ENCODE measurements at places on chromosomes 6 and 20.

DNA sequence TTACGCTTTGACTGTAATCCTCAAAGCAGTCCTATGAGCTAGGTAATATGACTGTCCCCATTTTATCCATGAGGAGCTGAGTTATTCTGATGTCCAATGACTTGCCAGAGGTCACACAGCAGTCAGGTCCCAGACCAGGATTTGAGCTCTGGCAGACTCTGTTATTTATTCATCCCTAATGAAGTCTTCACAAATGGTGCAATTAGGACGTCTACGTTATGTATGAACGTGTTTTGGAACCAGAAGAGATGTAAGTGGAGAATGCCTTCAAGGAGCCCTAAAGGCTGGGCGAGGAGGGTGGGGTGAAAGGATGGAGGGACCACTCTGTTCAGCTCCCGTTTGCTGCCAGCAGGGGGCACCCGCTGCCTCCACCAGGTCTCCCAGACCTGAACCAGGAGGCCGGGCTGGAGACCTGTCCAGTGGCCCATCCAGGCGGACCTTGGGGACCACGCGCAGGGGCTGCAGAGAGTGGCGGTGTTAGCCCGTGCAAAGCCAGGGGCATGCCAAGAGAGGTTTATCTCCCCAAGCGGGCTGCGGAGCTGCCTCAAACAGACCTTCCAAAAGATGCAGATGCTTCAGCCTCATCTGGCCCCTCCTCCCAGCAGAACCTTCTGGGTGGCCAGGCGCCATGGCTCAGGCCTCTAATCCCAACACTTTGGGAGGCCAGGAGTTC lies 15.2 kb upstream of the ZNF335 start:
- peak; percentile 78 for DNase-seq

DNA sequence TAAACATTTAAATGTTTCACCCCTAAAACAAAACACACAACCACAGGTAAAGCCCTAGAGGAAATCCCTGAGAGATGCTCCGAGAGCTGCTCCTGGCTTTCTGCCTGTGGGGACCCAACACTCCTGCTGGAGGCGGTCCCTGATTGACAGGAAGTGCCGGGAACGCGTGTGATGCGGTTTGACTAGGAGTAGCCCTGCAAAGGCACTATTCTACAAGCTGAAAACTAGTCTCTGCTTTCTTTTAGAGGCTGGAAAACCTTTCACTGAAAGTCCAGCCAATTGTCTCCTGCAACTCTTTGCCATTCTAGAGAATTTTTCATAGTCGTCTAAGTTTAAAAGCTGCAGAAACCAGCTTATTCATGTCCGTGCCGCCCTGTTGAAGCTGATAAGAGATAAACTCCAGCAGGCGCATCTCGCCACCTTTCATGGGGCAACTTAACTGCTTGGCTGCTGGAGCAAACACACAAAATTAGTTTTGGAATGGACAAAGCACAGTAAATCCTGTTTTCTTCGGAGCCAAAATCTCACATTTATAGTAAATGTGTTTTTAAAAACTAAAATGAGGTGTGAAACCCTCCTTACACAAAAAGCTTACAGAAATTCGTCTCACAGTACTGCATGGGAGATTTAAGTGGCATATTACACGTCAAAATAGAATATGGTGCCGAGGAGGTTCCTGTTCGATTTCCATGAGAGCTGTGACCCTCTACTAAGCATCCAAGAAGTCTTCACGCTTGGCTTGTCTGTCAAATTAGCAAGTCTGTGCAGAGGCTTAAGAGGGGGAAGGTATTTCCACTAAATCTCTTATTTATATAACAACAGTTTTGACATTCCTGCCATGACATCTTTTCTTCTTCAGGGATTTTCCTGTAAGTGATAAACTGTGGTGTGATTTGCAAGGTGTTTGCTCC lies 46.9 kb downstream of the DACT2 start:
- no peak for DNase-seq

DNA sequence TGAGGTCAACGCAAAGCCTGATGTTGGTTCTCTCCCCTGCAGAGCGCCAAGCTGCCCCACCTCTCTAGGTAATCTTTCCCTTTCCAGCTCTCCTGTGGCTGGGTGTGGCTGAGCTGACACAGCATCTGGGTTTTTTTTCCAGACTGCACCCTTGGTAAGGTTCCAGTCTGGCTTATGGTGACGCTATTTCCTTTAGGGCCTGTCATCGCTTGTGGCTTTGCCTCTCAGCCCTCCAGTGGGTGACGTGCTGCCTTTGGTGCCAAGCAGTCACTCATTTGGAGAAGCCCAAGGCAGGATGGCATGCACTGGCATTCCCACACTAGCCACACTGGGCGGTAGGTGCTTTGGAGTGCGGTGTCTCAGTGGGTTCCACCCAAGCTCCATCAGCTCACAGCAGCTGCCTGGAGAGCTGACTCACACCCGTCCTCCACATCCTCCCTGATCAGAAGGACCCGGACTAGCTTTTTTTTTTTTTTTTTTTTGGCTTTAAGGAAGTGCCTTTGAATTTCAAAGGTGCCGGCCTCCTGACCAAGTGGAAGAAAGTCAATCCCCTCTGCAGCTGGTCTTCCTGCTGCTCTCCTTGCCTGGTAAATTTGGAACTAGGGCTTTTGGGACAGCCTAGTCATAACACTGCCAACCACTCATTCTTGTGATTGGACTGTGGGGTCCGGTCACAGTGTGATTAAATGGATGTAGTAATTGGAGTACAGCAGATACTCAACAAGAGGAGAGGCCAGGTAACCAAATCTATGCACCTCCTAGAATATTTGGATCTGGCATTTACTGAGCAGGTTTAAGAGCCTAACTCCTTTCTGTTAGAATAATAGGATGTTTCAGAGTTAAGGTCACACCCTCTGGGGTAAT lies 153.6 kb downstream of the CD83 start:
- DNase-seq = no peak

GRCh38 chr6:28985462-28986164 lies 19.5 kb downstream of the ZNF311 start:
- DNase-seq = peak; percentile 65

GRCh38 chr6:17281497-17282481 lies 628 bp downstream of the RBM24 start:
- peak; percentile 21 for DNase-seq

GRCh38 chr6:80544555-80544954 lies 438.1 kb downstream of the BCKDHB start:
- no peak for DNase-seq

DNA sequence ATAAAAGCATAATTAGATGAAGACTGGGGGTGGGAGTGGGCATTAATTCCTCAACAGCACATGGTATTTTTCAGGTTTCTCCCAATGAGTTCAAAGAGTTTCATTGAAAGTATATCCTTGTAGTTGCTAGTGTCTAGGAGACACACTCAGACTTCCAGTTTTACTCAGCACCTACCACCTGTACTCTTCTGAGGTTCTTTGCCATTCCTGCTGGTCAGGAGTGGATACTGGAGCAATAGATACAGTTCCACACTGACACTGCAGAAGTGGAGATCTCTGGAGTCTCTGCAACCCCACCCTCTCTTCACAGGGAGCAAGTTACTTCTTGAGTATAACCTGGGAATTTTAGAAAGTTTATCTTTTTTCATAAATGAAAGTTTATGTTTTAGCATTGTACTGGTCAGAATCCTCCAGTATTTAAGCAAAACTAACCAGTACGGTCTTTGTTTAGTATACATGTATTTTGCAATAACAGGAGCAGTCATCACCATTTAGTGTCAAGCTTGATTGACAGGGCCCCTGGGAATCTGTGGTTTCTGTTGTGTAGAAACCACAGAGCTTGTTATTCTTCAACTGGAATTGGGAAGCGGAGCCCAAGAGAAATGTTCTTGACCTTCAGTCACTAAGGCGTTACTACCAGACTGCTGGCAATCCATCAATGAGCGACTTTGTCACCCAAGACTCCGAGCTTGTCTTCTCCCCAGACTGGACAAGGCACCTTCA lies 148.1 kb downstream of the ZDHHC14 start:
- no peak for DNase-seq

DNA sequence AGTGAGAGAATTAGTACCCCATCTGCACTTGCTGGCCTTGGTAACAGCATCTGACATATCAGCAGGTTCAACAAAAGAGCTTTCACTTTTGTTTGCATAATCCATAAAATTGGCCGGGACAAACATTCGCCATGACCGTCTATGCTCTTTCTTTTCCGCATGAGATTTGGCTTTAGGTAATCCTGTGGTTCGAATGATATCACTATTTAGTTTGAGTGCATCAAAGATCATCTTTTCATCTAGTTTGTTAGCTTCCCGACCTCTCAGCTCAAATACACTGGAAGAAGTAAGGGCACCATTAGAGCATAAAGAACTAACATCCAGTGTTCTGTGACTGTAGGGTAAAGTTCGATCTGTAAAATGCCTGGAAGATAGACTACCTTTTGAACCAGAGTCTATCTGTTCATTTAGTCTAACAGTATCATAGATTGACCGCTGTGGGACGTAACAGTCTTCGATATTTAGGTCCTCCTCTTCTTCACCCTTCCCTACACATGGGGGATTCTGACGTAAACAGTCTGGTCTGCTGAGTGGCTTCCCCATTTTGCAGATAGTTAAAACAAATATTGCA lies 101.6 kb downstream of the DST start:
- DNase-seq = no peak

DNA sequence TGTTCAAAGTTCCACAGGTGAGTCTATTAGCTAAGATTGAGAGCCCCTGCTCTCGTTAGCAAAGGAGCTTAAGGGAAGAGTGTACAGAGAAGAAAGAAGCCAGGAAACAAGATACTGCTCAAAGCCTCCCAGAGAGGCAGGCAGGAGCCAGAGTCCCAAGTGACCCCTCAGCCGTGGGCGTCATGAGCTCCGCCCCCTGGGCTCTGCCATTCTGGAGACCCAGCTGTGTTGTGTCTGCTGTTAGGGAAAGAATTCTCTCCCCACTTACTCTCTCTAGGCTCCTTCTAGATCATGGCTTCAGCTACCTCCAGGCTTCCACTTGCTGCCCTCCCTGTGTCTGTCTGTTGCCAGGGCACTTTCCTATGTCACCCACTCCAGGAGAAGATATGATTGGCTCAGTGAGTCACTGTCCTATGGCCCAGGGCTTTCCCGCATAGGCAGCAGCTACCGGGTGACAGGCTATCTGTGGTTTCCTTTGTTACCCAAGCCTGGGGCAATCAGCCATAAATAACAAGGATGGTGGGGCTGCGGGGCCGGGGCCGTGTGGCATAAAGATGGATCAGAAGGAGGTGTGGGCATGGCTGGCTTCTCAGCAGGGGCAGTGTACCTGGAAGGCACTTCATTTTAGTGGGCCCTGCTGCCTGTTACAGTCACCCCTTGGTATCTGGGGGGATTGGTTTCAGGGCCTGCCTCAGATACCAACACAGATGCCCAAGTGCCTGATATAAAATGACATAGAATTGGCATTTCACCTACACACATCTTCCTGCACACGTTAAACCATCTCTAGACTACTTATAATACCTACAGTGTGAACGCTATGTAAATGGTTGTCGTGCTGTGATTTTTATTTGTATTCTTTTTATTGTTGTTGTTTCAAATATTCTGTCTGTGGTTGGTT lies 118.9 kb downstream of the ARMC2 start:
- peak; percentile 26 for DNase-seq

GRCh38 chr6:11403035-11403601 lies 134.4 kb upstream of the TMEM170B start:
- DNase-seq = no peak

DNA sequence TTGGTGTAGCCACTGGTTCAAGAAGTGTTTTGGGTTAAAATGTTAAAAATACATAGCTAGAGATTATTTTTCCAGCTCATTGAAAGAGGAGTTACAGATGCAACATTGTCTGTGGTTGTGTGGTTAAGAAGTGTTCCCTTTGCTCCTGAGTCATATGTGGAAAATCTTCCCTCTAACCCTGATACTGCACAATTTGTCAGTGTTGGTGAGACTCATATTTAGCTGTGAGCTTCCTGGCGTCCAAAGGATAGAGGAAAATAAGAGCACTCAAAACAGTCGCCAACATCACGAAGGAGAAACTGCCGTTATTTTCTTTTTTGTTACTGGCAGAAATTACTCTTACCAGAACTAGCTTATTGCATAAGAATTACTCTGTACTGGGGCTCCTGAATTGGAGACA lies 250.4 kb downstream of the CDH4 start:
- DNase-seq = no peak

DNA sequence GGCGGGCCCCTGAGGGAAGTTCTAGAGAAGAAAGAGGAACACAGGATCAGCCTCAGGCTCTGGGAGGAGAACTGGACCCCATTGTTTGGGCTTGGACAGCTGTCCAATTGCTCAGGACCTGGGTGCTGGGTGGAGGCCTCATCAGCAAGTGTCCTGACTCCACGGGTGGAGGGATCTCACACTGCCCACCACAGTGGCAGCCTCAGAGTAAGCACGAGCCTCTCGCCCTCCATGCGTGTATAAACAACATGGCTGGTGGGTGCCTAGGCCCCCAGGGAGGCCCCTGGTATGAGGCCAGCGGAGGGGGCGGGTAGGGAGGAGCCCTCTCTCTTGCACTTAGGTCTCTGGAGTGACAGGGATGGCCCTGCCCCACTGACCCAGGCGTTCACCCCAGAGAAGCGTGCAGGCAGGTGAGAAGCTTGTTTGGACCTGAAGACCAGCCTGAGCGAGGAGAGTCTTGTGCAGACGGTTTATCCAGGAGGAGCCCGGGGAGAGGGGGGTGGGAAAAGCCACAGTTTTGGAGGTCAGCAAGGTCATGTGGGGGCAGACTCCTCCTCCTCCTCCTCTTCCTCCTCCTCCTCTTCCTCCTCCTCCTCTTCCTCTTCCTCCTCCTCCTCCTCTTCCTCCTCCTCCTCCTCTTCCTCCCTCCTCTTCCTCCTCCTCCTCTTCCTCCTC lies 41.9 kb upstream of the BHLHE23 start:
- DNase-seq = no peak

- DNase-seq = no peak
Observed at GRCh38 chr6:40713002-40713719, 126.0 kb upstream of the LRFN2 start.

GRCh38 chr6:71481011-71481410 lies 192.4 kb downstream of the OGFRL1 start:
- no peak for DNase-seq

GRCh38 chr6:130485870-130486269 lies 120.1 kb downstream of the TMEM200A start:
- DNase-seq = no peak

GRCh38 chr6:85580878-85581267 lies 12.8 kb downstream of the SNX14 start:
- no peak for DNase-seq

- no peak for DNase-seq
Observed at GRCh38 chr20:44610313-44610962, 28.1 kb downstream of the PKIG start.

DNA sequence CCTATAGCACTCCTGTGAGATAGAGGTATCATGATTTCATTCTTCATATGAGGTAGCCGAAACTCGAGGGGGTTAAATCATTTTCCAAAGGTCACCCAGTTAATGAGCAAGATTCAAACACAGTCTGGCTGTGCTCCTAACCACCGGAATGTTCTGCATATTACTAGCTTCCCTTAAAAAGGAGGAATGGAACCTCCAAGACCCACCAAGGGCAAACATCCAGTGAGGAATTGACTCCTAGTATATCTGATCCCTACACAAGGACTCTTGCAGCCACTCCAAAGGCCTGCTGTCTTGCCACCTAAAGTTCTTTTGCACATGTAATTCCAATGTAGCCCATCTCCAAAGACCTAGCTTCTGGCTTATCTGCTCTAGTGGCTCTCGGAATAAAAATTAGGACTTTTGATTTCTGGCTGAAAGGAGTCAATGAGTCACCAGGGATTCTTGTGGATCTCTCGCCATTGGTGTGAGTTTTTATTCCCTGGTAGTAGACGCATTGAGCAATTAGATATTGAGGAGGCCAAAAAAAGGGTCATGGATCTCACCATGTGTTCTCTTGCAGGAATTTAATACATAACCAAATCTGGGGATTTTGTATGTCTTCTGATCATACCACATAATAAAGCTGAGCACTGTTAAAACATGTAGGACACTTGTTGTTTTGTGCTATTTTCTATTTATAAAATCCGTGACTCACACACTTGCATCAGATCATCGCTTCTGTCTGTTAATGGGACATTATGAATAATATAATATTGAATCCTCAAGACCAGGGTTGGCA lies 9.1 kb downstream of the BCAS1 start:
- DNase-seq = no peak

Data from neural crest cell (in vitro differentiated cells).